ENCODE measurements at places on chromosomes 3 and 15.

DNA sequence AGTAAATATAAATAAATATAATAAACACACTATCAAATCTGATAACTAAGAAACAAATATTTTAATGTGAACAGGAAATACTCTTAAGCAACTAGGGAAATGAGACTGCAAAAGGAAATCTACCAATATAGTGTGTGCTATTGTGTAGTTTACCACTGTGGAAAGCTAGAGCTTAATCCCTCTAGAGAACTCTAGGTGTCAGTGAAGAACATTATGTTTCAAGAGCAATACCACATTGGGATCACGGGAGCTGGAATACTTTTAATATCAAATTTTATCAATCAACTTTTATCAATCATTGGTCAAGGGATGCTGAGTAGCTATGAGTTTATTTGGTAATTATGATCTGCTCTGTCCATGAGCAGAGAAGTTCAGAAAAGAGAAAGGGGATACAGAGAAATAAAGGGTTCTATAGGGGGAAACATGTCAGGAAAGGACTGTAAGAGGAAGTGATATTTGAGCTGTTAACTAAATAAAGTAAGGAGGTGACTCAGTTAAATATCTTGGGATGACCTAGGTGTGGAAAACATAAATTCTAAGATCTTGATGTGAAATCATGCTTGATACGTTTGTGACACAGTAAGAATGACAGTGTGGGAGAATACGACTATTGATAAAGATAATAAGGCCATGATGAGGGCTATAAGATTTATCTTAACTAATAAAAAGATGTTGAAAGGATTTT lies 762.2 kb upstream of the ALCAM start:
- no peak for DNase-seq

- no peak for DNase-seq
These were observed 26.4 kb downstream of the ANXA2 start for GRCh38 chr15:60371175-60372051.

DNA sequence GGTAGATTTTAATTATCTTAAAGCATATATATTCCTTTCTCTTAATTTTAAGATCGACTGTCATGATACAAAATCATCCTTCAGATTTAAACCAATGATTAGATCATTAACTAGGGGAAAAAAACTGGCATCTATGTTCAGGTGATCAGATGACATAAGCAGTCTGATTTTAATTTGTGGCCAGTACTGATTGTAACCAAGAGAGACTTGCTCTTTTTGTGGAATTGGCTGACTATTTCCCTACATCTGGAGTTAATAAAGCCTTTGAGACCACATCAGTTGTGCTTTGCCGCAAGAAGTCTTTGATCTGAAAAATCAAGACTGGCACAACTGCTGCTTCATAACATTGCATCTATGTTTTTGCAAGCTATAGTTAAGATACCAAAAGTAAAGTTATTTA lies 148.4 kb upstream of the CGNL1 start:
- DNase-seq = no peak

DNA sequence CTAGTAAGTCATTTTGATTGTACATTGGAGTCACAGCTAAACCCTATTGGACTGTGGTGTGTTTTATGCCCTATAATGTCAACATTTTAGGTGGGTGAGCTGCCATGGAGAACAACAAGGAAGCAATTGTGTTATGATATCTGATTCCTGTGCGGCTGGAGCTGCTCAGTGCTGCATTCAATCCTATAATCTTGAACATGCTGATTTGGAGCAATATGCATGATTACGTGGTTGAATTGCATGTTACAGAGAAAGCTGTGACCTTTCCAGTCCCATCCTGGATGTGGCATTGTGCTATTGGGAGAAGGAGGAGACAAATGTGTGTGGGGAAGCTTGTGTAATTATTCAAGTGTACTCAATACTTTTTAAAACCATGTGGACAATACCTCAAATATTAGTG lies 20.1 kb upstream of the C3orf49 start:
- no peak for DNase-seq

DNA sequence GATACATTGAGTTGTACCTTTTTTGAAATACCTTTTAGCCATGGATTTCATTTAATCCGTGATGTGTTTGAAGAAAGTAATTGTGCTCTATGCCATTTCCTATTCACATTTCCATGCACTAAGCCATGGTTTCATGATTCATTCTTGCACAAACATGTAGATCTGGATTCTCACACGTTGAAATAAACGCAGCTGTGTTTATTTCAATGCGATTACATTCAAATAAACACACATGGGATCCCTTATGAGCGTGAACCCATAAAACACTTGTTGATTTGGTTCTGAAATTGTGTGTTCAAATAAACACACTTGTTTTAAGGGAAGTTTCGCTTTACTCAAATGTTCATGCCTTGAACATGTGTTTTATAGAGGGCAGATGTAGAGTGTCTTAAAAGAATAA lies 39.2 kb downstream of the BBX start:
- DNase-seq = no peak

DNA sequence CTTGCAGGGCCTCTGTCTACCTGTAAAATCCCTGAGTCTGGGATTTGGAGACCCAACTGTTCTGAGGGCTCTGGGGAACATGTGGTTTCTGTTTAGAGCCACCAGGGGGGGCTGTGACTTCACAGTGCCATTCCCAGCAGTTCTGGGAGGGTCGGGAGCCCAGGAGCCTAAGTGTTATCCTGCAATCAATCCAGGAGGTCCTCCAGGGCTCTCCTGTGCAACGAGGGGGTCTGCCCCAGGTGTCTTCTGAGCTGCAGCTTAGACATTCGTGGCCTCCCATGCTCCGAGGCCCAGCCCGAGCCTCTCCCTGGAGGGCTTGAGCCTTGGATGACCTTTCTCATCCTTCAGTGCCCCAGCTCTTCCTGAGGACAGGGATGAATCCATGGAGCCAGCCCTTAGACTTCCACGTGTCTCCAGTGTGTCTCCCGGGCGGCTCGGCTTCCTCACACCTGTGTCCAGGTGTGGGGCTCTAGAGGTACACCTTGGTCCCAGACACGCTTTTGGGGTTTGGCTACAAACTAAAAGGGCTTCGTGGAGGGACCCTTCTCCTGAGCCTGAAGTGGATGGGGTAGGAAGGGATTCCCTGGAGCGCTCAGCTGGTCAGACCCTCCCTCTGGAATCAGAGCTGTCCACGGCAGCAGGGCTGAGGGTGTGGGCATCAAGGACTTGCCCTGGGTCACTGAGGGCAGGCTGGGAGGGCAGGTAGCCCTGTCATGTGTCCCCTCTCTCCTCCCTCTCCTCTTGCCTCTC lies 20.3 kb upstream of the ABTB1 start:
- DNase-seq = no peak

DNA sequence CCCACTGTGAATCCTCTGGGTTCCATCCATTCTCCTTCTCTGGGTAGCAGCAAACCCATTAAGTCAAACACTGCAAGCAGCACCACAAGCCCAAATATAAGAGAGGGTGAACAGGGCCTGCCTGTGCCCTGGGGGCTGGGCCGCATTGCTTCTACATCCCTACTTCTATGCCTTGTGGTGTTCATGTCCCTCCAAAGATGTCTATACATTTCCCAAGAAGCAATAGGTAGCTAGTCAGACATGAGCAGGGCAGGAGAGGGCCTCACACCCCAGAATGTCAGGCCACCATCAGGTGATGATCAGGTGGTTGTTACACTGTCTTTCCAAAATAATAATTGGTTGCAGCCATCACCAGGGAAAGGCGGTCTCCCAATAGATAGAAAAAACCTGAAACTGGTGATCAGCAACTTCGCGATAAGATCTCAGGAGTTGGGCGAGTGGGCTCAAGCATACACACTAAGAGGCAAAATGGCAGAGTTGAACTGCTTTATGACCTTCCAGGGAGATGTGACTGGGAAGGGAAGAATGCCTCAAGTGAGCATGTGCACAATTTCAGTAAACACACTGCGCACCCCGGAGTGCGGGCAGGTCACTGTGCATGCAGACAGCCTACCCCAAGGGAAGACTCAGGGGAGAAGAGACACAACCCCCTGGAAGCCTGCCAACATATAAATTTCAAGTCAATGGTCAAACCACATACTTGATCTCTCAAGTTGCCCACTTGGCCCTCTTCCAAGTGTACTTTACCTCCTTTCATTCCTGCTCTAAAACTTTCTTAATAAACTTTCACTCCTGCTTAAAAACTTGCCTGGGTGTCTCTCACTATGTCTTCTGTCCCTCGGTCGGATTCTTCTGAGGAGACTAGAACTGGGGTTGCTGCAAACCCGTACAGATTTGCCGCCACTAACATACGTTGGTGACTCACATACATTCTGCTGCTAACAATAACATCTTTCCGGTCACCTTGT lies 39.9 kb downstream of the KLF15 start:
- no peak for DNase-seq

DNA sequence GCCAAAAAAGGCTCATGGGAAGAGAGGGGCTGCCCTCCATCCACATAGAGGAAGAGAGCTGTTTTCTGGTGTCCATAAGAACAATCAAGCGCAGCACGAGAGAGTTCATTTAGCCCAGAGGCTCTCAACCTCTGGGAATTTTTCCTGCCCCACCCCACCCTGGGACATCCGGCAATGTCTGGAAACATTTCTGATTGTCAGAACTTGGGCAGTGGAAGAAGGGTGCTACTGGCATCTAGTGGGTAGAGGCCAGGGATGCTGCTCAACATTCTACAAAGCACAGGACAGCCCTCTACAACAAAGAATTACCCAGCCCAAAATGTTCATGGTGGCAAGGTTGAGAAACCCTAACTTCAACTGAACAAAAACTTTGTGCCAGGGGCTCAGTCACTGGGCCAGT lies 92.9 kb downstream of the RAB11A start:
- DNase-seq = no peak

DNA sequence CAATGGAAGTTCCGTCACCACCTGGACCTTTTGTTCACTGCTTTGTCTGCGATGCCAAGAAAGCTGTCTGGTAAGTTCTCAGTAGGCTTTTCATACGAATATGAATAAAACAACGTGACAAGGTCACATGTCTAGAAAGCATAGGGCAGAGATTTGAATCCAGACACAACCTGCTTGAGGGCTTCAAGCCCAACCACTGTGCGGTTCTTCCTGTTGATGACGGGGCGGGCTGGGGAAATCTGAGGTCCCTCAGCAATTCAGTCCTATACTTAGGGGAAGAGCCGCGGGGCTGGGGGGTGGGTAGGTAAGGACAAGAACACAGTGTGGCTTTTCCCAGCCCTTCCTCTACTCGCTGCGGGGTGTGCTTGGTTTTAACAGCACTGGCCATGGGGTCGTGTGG lies 32.4 kb upstream of the SMAD3 start:
- DNase-seq = no peak

- no peak for DNase-seq
These were observed 26.6 kb upstream of the SMAD6 start for GRCh38 chr15:66675446-66675845.

DNA sequence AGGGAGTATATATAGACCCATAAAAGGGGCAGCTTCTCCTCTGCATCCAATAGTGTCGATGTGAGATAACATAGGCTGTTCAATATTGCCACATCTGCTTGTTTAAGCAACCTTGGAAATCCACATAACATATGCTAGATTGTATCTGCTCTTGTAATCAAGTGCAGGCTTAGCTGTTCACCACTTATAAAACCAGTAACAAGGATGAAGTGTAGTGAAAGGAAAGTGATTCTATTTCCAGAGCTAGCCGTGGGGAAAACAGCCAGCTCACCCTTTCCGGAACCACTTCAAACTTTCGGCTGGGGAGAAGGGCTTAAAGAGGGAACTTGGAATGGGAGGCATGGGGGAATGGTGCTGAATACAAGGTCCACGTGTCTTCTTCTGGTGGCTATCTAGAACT lies 204.0 kb downstream of the TAFA4 start:
- no peak for DNase-seq

DNA sequence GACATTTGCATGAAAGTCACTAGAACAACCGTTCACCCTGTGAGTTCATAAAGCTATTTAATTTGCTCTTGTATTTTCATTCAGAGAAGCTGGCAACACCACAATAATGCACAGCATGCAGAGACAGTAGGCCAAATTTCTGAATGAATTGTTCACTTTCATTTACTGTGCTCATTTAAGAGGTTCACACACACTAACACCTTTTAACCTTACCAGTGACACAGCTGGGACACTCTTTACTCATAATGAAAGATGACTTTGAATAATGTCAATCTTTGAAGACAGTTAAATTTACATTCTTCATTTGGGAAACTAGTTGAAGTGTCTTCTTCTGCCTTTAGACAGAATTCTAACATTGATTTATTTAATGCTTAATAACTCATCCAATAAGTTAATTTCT lies 95.7 kb downstream of the ROBO1 start:
- DNase-seq = no peak

DNA sequence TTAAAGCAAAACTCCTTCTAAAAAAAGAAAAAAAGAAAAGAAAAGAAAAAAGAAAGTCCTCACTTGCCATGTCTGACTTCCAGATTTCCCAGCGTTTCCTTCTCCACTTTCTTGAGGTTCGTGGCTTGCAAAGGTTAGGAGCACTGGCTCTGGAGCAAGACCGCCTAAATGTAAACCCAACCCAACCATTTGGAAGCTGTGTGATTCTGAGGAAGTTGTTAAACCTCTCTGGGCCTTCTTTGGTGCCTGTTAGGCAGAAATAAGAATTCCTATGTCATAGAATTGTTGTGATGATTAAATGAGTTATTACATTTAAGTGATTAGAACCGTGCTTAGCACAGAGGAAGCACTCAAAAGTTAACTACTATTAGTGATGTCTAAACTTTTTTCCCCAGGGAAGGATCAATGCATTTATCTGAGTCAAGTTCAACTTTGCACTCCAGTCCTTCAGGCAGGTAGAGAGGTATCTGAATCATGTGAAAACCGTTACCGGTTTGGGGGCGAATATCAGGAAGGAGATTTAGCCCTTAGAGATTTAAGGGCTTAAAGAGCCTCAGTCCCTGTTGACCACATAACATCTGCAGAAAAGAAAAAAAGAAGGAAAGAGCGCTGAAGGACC lies 78.3 kb upstream of the HES1 start:
- DNase-seq = no peak

DNA sequence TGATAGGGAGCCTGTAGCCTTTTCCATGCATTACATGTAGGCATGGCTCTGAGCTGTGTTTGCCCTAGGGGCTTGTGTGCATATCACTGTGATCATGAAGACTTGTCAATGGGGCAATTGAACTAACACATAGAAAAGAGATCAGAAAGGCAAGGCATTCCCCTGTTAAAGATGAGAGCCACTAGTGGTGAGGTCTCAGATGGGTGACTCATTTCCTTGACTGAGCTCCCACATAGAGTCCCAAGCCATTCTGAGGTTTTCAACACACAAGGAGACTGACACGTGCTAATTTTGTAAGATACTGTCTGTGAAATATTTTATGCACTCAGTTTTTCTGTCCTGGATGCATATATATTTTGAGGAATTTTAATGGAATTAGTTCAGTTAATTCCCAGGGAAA lies 53.8 kb downstream of the SAMMSON start:
- no peak for DNase-seq

GRCh38 chr15:23518104-23518503 lies 47.4 kb upstream of the MKRN3 start:
- no peak for DNase-seq

DNA sequence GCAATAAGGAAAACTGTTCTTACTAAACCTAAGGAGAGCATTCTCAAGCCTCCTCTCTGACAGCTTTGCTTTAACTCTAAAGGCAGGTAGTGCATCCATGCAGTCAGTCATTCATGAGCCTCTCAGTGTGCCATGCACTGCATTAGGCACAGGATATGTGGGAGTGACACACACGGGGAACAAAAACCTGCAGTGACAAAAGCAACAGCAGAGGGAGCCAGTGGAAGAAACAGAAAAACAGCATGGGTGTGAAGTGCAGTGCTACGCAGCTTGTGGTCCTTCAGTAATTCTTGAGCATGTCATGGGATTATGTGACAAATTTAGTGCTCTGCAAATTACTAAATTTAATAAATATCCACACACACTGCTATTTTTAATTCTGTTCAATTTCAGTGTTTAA lies 230.7 kb downstream of the BBX start:
- no peak for DNase-seq

GRCh38 chr3:183515968-183516851 lies 39.3 kb downstream of the KLHL6 start:
- DNase-seq = peak; percentile 28
